ENCODE measurements at places on chromosomes 7 and 10.

DNA sequence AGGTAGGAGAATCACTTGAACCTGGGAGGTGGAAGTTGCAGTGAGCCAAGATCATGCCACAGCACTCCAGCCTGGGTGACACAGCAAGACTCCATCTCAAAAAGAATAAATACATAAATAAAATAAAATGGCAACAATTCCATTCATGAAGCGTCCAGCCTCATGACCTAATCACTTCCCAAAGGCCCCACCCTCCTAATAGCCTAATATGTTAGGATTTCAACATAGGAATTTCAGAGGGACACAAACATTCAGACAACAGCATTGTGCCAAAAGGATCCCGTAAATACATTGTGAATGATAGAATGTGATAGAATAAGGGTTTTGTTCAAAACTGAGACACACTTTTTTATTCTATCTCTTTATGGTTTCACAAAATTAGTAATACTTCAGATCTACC, 90.3 kb downstream of the FAM107B start:
- no peak for DNase-seq
- no peaks in the 10 kb centered on the region for H3K27me3 ChIP-seq
- no peak overlapping the region for H3K27ac ChIP-seq
- H3K4me1 ChIP-seq = no peaks in the 10 kb centered on the region

- H3K4me3 ChIP-seq = no peak overlapping the region
- H3K4me1 ChIP-seq = no peaks in the 10 kb centered on the region
- no peak overlapping the region for H3K27ac ChIP-seq
- H3K27me3 ChIP-seq = no peaks in the 10 kb centered on the region
Measured at GRCh38 chr10:11658801-11659368, 47.4 kb upstream of the USP6NL start.

- H3K27ac ChIP-seq = no peak overlapping the region
- H3K4me3 ChIP-seq = no peak overlapping the region
- DNase-seq = no peak
- H3K36me3 ChIP-seq = no peaks in the 10 kb centered on the region
- no peaks in the 10 kb centered on the region for H3K4me1 ChIP-seq
Measured at GRCh38 chr10:35188954-35189353, 62.3 kb downstream of the CREM start.

- no peak overlapping the region for H3K4me3 ChIP-seq
- H3K4me1 ChIP-seq = no peaks in the 10 kb centered on the region
- H3K27ac ChIP-seq = no peak overlapping the region
- H3K27me3 ChIP-seq = no peaks in the 10 kb centered on the region
Measured at GRCh38 chr10:66755474-66755873, 170.4 kb upstream of the LRRTM3 start.

DNA sequence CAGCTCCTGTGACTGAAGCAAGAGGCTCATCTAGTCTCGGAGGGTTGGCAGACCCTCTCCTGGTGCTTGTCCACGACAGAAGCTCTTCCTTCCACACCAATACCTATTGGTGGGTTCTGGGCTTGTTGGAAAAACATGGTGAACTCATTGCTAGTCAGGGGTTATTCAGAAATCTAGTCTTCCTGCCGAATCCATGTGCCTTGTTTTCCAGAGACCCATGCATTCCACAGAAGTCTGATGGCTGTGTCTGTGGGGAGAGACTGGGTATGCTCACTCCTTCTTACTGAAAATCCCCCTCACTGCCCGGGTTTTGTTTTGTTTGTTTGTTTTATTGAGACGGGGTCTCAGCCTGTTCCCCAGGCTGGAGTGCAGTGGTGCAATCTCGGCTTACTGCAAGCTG, 138.3 kb downstream of the DNAJB6 start:
- no peak overlapping the region for H3K27ac ChIP-seq
- H3K27me3 ChIP-seq = no peaks in the 10 kb centered on the region
- no peak for DNase-seq
- H3K4me3 ChIP-seq = no peak overlapping the region

DNA sequence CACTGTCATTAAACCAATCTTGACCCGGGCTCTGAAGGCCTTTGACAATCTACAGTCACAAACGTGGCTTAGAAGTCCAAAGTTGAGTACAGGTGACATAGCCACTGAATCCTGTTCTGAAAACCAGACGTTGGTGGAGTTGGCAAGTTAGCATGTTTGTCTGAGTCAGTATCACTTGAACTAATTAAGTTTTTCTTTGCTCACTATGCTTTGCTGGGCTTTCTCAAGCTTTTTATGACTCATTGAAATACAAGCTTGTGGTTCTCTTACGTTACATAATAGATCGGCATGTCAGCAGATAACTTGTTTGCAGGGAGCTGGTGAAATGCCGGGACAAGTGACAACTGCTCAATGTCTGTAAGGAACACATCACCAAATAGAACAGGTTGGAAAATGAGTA, 53.8 kb downstream of the ARL5B start:
- no peaks in the 10 kb centered on the region for H3K27me3 ChIP-seq
- no peaks in the 10 kb centered on the region for H3K4me1 ChIP-seq
- H3K27ac ChIP-seq = no peak overlapping the region
- no peaks in the 10 kb centered on the region for H3K36me3 ChIP-seq
- DNase-seq = no peak

DNA sequence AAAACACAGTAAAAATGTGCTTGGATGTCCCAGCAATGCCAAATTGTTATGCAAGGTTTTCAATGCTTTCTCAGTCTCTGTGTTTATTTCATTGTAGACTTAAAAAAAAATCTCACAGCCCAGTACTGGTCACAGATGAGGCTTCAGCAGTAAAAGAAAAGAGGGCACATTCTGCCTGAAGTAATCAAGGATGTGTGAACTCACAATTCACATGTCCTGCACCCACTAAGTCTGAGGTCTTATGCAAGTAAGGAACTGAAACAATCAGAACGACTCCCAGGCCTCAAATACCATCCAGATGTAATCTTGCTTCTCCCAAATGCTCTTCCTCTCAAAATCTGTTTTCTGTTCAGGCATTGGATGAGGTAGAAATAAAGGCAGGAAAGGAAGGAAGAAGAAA, 33.7 kb downstream of the ADRB1 start:
- H3K36me3 ChIP-seq = no peaks in the 10 kb centered on the region
- H3K27ac ChIP-seq = no peak overlapping the region
- no peak overlapping the region for H3K4me3 ChIP-seq
- no peaks in the 10 kb centered on the region for H3K27me3 ChIP-seq

- no peaks in the 10 kb centered on the region for H3K36me3 ChIP-seq
- no peak for DNase-seq
Measured at GRCh38 chr10:7492660-7493046, 81.8 kb upstream of the SFMBT2 start.

GRCh38 chr10:22552888-22553378, 161.4 kb downstream of the PIP4K2A start:
- H3K4me3 ChIP-seq = no peak overlapping the region
- no peaks in the 10 kb centered on the region for H3K4me1 ChIP-seq
- H3K27ac ChIP-seq = no peak overlapping the region
- H3K36me3 ChIP-seq = peaks cover 22% of the 10 kb centered on the region
- no peak for DNase-seq

DNA sequence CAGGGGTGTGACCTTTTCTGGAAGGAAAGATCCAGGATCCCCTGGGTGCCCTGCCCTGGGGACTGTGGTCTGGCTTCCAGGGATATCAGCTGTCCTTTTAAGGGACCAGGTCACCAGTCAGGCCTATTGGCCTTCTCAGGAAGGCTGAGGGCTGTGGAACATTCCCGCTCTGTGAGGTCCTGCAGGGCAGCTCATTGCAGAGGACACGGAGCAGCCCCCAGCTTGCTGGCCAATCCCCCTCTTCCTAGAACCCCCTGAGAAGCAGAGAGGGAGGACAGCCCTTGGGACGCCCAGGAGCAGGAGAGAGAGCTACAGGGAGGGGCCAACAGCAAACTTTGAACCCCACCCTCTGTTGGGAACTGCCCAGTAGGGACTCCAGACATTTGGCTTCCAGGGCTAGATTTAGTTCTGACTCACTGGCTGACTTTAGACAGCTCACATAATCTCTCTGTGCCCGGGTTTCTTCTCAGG, 67.9 kb upstream of the COL13A1 start:
- H3K27me3 ChIP-seq = no peaks in the 10 kb centered on the region
- DNase-seq = no peak

- no peak overlapping the region for H3K27ac ChIP-seq
- DNase-seq = no peak
- no peaks in the 10 kb centered on the region for H3K36me3 ChIP-seq
- H3K4me3 ChIP-seq = no peak overlapping the region
Measured at GRCh38 chr10:112843623-112844022, 106.4 kb upstream of the TCF7L2 start.

GRCh38 chr10:111004016-111004415, 72.8 kb upstream of the ADRA2A start:
- H3K4me1 ChIP-seq = no peaks in the 10 kb centered on the region
- H3K27me3 ChIP-seq = no peaks in the 10 kb centered on the region
- H3K27ac ChIP-seq = no peak overlapping the region
- H3K4me3 ChIP-seq = no peak overlapping the region

DNA sequence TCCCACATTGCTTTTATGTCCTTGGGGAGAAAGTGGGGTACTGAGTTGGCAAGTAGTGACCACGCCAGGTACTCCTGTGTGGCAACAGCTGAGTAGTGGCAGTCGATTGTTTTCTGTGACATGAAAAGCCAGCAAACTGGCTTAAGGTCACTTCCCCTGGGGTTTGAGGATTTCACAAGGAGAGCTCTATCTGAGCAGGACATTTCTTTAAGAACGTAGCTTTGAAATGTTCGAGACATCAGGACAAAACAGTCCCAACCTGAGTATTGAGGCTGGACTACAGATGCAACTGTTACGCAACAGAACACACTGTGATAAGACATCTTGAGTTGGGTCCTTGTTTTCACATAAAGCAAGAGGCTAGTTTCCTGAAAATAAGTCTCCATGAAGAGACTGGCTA, 146.7 kb upstream of the KLF14 start:
- peak overlapping the region; percentile 53 for H3K27ac ChIP-seq
- no peak for DNase-seq
- H3K36me3 ChIP-seq = peaks cover 24% of the 10 kb centered on the region
- H3K27me3 ChIP-seq = no peaks in the 10 kb centered on the region
- no peaks in the 10 kb centered on the region for H3K4me1 ChIP-seq

GRCh38 chr7:36232555-36232954, 79.5 kb downstream of the EEPD1 start:
- H3K27me3 ChIP-seq = no peaks in the 10 kb centered on the region
- peak overlapping the region; percentile 59 for H3K27ac ChIP-seq

DNA sequence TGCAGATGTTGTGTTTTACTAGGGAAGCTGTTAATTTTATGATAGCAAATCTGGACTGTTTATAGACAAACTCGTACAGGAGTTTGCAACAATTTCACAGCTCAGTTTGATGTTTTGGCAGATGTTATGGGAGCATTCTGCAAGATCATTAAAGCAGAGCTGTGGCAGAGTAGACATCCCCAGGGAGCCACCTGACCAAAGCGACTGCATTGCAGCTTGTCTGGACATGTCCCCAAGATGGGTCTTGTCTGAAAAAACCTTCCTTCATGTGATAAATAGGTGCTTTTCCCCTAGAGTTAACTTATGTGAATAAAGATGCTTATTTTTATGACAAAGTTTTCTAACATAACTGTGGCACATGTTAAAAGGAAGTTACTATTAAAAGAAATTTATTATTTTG, 91.2 kb upstream of the GPR141 start:
- DNase-seq = no peak
- H3K4me1 ChIP-seq = no peaks in the 10 kb centered on the region
- H3K36me3 ChIP-seq = no peaks in the 10 kb centered on the region
- H3K4me3 ChIP-seq = no peak overlapping the region
- no peaks in the 10 kb centered on the region for H3K27me3 ChIP-seq

GRCh38 chr7:105819559-105819958, 56.8 kb downstream of the ATXN7L1 start:
- H3K27ac ChIP-seq = no peak overlapping the region
- H3K36me3 ChIP-seq = no peaks in the 10 kb centered on the region
- H3K4me1 ChIP-seq = no peaks in the 10 kb centered on the region
- H3K4me3 ChIP-seq = no peak overlapping the region

GRCh38 chr7:113289140-113289740, 170.9 kb upstream of the SMIM30 start:
- H3K4me1 ChIP-seq = no peaks in the 10 kb centered on the region
- no peak for DNase-seq
- H3K27me3 ChIP-seq = no peaks in the 10 kb centered on the region
- H3K27ac ChIP-seq = no peak overlapping the region

DNA sequence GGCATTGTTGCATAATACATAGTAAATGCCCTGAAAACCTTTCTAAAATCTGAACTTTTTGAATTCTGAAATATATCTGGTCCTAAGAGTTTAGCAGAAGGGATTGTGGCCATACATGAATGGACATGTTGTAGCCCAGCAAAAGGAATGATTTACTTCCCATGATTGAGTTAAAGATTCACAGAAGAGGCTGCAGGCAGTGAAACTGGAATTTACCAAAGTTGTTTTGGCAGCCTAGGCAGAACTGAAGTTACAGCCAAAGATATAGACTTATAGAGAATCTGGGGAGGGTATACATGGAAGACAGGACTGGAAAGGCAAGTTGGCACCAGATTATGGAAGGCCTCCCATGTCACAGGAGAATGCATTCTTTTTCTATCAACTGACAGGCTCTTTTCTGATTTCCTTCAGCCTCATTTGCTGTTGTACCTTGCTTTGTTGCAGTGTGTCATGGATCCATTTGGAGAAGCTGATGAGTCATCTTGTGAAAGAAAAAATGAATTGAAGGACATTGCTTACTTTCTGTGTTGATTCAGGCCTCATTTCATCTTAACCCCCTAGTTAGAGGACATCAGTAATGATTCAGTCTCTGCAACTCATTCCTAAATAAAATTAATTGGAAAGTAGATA, 356.2 kb upstream of the LRGUK start:
- no peak overlapping the region for H3K4me3 ChIP-seq
- H3K36me3 ChIP-seq = no peaks in the 10 kb centered on the region
- H3K27me3 ChIP-seq = no peaks in the 10 kb centered on the region
- no peak overlapping the region for H3K27ac ChIP-seq

GRCh38 chr7:18338910-18339523, 156.5 kb upstream of the HDAC9 start:
- H3K27ac ChIP-seq = no peak overlapping the region
- H3K4me1 ChIP-seq = no peaks in the 10 kb centered on the region
- no peaks in the 10 kb centered on the region for H3K36me3 ChIP-seq
- H3K4me3 ChIP-seq = no peak overlapping the region
- no peaks in the 10 kb centered on the region for H3K27me3 ChIP-seq

GRCh38 chr7:158191671-158192070, 396.0 kb downstream of the PTPRN2 start:
- H3K36me3 ChIP-seq = no peaks in the 10 kb centered on the region
- no peaks in the 10 kb centered on the region for H3K4me1 ChIP-seq
- DNase-seq = no peak
- no peaks in the 10 kb centered on the region for H3K27me3 ChIP-seq
- no peak overlapping the region for H3K4me3 ChIP-seq

- H3K36me3 ChIP-seq = no peaks in the 10 kb centered on the region
- no peaks in the 10 kb centered on the region for H3K4me1 ChIP-seq
- H3K4me3 ChIP-seq = no peak overlapping the region
- no peaks in the 10 kb centered on the region for H3K27me3 ChIP-seq
- H3K27ac ChIP-seq = no peak overlapping the region
- no peak for DNase-seq
Measured at GRCh38 chr10:117483056-117483590, 59.4 kb upstream of the EMX2 start.

- peak overlapping the region; percentile 64 for H3K27ac ChIP-seq
- no peaks in the 10 kb centered on the region for H3K27me3 ChIP-seq
- no peak for DNase-seq
- peaks cover 13% of the 10 kb centered on the region for H3K4me1 ChIP-seq
- no peak overlapping the region for H3K4me3 ChIP-seq
Measured at GRCh38 chr10:113020838-113021237, 70.8 kb downstream of the TCF7L2 start.

- DNase-seq = no peak
- peaks cover 23% of the 10 kb centered on the region for H3K4me1 ChIP-seq
- no peak overlapping the region for H3K4me3 ChIP-seq
Measured at GRCh38 chr10:3141351-3142005, 31.1 kb downstream of the PITRM1 start.

GRCh38 chr10:21508706-21509331, 16.7 kb downstream of the SKIDA1 start:
- H3K27me3 ChIP-seq = no peaks in the 10 kb centered on the region
- no peaks in the 10 kb centered on the region for H3K36me3 ChIP-seq
- H3K27ac ChIP-seq = no peak overlapping the region
- H3K4me1 ChIP-seq = no peaks in the 10 kb centered on the region

All from ascending aorta (tissue), 2 donors.